ENCODE measurements at places on chromosomes 4 and X.

DNA sequence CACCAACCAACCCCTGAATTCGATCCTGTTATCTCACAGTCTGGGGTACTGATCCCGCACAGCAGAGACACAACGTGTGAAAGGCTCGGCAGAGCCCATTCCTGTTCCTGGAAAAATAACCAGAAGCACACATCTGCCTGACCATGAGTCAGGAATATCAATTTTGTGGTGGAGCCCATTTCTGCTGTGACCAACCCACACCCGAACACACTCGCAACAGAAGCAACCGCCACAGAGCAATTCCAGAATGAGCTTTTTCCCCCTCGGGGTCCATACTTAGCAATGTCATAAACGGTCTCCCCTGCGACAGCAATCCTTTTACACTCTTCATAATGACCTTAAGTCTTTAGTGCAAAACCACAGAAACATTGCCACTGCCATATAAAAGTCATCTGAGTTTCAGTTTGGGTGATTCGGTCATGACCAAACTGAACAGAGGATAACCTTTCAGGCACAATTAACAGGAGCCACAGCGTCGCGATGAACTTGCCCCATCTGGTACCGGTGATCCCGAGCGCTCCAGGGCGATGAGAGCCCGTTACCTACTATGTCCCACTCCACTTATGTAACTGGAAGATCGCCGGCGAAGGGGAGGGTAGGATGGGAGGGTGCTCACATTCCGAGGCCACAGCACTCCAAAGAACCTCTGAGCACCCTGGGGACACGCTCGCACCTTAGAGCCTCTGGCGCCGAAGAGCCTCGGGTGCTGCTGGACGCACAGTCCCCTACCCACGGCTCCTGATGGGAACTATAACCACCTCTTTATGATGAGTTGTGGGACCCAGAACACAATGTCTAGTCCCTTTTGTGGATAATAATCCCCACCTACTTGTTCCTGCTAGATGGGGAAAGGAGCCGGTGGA lies 1.1 kb downstream of the MECP2 start:
- no peak for DNase-seq

DNA sequence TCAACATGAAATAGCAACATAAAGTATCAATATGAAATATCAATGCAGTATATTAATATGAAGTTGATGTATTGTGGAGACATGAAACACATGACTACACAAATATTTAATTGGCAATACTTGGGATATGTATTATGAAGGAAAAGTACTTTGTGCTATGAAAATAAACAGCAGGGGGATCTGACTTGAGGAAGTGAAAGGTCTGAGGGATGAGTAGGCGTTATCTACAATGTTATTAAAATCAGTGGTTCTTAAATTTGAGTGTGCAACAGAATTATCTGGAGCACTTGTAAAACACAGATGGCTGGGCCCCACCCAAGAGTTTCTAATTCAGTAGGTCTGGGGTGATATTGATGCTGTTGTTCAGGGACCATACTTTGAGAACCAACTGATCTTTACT lies 27.4 kb upstream of the ARX start:
- DNase-seq, result no peak

GRCh38 chr4:139690419-139690818 lies 24.8 kb downstream of the MGST2 start:
- DNase-seq, result no peak

GRCh38 chr4:137090951-137091350 lies 441.3 kb downstream of the PCDH18 start:
- DNase-seq, result no peak

- no peak for DNase-seq
These were observed 100.9 kb upstream of the RADX start for GRCh38 chrX:106510713-106511403.

- no peak for DNase-seq
These were observed 319.3 kb downstream of the OPHN1 start for GRCh38 chrX:68113837-68114572.

- DNase-seq, result peak; percentile 23
These were observed 88.4 kb downstream of the ZXDA start for GRCh38 chrX:57821703-57822387.

DNA sequence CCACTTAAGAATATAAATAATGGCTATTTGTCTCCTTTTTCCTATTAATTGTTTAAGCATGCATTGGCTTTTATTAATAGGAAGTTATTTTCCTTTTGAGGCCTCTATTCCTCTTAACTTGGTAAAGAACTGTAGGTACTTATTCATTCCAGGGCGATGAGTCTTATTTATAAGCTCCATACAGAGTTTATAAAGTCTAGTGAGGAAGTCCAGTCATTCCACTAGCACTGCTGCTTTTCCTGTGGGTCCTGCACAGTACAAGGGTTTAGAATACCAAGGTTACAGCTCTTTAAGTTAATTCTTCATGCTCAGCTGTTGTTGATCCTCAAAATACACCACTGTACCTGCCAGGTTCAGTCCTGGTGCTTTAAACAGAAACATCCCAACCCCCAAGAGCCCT lies 28.5 kb upstream of the WNK3 start:
- no peak for DNase-seq

- no peak for DNase-seq
These were observed 64.7 kb downstream of the PAPSS1 start for GRCh38 chr4:107655289-107655688.

DNA sequence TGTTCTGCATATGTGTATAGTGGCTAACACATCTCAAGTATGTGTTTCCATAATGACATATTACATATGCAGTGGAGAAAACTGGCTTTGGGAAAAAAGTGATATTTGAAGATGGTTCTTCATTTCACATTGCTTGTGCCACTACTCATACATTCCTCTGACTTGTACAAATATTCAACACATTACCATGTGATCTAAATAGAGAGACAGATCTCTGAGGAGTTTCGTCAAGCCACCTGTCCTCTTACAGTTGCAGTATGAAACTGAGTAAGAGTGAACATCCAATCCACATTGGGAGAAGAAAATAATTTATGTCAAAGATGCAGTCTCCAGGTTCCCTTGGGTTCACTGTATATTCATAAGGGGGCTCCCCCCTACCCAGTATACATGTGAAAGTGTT lies 123.9 kb downstream of the KDR start:
- no peak for DNase-seq

GRCh38 chrX:10120331-10120730 lies 36.4 kb upstream of the CLCN4 start:
- no peak for DNase-seq

DNA sequence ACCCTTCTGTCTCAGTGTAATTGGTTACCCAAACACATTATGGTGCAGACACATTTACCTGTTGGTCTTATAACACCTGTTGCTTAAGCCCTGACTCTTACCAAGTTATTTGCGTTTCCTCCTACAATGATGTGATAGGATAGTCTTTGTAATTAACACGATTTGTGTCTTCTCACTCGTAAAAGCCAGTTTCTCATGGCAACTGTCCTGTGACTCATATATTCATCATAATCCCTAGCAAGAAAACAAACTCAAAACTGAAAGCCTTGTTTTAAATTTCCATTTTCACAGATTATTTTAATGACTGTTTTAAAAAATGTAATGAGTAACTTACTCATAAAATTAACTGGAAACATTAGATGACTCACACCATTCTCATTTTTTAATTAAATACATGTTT lies 495.2 kb downstream of the NLGN4X start:
- DNase-seq, result no peak

DNA sequence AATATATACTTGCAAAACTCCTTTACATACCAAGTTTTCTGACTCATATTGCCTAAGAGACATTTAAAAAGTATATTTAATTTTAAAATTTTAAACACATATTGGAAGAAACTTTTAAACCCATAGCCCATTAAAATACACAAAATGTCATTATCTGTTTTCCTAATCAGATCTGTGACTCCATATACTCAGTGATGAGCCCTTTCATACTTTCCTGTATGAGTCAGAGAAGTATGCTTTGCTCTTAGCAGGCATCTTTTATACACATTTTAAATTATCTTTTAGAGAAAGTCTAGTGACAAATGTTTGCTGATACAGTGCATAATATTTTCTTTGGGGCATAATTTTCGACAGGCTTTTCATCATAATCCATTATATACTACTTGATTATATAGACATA lies 26.4 kb downstream of the SPIN3 start:
- DNase-seq, result no peak

GRCh38 chr4:172951679-172952451 lies 216.7 kb upstream of the GALNT7 start:
- DNase-seq, result no peak

- DNase-seq, result no peak
These were observed 178.3 kb upstream of the ZIC3 start for GRCh38 chrX:137387646-137388045.

- no peak for DNase-seq
These were observed 37.1 kb downstream of the EFHC2 start for GRCh38 chrX:44306356-44306755.

GRCh38 chr4:3342182-3342854 lies 49.5 kb downstream of the RGS12 start:
- no peak for DNase-seq

DNA sequence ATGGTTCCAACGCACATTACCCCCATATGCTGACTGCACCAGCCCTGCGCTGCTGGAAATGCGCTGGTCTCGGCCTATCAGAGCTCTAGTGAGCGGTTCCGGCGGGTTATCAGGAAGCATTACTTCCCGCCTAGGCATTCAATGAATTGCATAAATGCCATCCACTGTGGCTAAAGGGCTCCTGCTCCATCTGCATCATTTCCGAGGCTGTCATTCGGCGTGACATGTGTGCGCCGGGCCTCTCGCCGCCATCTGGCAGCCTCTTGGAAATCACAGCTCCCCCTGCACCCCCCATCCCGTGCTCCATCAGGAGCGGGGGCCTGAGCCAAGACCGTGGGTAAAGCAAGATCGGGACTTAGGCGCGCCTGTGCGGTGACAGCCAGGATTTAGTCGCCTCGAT lies 64.4 kb downstream of the SEPSECS start:
- no peak for DNase-seq

DNA sequence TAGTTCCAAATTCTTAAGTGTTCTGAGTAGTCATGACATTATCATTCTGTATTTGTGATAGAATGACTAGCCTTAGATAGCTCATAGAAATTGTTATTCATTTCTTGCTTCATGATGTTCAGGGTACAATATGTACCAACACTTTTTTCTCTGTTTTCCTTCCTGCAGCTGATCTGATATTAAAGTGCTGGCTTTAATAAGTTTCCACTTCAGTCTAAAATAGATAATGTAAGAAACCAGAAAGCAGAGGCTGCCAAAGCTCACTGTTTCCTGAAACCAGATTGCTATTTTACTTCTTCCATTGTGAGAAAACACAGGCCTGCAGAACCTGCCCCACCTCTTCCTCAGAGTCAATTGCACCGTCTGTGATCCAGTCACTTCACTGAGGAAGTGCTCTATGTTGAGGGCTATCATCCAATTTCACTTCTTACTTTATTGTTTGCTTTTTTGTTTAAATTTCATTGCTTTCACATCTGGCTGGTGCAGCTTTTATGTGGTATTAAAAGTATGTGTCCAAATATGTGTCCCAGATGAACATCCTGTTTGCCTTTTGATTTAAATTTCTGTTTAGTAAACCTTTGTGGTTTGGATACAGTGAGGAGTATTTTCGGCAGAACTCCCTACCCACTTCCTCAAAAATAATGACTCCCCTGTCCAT lies 652.1 kb downstream of the ANKRD50 start:
- no peak for DNase-seq

DNA sequence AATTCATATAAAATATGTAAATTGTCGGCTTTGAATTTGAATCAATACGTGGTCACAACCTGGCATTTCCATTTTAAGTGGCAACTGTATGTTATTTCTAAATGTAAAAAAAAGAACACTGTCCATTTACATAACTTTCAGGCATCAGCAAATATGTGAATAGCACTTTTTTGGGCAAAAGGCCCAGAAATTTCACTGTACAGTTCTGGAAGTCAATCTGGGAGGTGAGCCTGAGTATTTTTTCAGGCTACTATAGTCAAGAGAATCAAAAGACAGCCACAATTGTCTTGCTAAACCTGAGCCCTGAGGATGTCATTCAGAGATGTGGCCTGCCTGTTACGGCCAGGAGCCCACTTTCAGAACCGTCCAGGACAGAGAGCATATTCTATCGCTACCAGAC lies 543.9 kb upstream of the MAGEB2 start:
- no peak for DNase-seq

DNA sequence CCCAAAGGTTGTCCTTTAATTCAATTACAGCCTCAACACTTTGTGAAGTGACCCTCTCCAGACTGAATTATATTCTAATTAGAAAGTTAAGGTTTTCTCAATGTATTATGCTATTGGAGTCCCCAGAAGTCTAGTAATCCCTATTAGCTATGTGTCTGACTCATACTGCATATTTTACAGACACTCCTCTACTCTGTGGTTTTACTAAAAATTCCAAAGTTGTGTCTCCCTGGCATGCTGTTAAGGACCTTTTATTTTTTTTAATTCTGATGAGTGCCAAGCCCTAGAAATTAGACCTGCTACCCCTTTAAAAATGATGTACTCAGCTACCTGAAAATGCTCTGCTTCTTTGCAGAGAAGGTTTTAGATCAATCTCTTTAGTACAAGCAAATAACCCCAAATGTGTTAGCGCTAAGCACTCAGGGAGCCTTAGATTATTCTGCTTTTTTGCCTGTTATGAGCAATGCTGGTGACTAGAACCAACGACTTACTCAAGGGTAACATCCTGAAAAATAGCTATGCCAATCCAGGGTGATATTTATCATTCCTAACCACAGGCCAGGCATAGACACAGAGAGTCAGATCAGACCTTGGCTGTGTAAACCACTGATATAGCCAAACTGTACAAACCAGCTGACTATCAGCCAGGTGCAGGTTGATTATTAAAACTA lies 26.1 kb upstream of the CXCL13 start:
- DNase-seq, result no peak

DNA sequence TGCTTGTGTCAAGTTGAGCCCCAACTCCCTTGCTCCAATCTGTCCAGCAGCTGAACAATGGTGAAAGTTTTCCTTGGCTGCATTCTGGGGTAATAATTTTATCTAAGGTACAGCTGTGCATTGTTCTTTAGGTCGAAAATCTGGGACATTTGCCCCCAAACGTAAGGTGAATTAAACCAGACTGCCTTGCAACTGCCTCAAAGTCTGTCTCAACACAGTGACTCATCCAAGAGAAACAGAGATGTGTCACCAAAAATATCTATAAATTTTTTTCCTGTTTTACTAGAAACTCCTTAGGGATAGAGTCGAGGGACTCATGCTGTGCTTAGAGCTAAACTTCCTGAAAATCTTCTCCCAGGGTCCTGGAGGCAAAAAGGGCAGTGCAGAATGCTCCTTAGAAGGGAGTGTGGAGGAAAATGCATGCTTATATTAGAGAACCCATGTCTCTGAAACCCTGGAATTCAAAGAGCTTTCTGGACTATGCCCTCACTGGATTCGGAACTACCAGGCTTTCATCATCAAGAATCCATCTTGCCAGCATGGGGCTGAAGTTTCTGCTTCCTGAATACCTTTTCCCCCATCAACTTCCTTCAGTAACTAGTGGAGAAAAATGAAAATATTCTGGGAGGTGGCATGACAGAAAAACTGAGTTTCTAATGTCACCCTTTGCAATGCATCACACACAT lies 115.7 kb downstream of the PALLD start:
- DNase-seq, result no peak

DNA sequence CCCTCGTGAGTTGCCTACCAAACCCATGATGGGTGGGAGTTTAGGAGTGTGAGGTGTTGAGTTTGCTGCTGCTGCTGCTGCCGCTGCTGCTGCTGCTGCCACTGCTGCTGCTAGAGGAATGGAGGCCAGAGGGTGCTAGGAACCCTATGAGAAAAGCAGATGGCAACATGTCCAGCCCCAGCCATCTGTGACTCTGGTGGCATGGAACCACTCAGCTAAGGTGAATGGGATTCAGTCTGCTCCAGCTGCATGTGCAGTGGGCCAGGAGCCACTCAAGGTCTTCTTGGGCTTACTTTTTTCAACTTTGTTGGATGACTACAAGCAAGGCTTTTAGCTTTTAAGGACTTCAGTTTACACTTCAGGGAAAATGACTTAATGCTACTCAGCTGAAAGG lies 103.8 kb downstream of the RTL5 start:
- DNase-seq, result no peak
